ENCODE measurements at places on chromosomes 1 and 21.

GRCh38 chr1:1625404-1625775 lies 6.6 kb upstream of the MMP23B start:
- no peak for DNase-seq

GRCh38 chr1:117479086-117479485 lies 111.8 kb downstream of the MAN1A2 start:
- DNase-seq = no peak

DNA sequence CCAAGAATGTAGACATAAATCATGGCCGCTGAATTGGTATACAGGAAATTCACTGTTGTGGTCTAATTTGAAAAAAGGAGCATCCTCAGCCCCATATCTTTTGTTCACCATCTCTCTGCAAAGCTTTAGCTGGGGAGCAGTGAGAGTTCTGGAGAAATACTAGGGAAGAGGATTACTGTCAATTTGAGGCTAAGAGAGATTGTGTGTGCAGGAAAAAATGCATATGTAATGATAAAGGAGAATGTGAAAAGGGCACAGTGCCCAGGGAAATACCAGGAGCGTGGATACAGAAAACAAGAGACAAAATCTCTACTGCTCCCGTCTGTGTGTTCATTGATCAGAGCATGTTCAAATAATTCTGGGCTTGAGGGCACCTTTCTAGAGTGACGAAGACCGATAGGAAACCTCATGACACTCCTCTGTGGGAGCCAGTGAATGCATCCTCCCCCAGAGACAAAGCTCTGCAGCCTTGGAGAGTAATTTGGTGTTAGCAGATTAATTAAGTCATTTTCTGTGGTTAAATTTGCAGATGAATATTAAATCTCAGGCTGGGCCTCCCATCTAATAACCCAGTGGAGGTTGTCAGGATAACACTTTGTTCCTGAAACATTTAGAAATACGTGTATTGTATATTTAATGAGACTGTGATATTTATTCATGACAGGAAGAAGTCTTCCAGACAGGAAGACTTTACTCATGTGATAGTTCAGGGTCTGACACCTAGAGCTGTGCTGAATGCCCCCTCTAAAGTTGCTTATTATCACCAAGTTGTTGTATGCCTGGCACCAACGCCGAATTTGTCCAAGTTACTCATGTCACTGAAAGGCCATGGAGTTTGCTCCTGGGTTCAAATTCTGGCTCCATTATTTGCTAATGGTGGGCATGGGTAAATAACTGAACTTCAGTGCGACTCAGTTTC lies 287.3 kb upstream of the SGIP1 start:
- no peak for DNase-seq

DNA sequence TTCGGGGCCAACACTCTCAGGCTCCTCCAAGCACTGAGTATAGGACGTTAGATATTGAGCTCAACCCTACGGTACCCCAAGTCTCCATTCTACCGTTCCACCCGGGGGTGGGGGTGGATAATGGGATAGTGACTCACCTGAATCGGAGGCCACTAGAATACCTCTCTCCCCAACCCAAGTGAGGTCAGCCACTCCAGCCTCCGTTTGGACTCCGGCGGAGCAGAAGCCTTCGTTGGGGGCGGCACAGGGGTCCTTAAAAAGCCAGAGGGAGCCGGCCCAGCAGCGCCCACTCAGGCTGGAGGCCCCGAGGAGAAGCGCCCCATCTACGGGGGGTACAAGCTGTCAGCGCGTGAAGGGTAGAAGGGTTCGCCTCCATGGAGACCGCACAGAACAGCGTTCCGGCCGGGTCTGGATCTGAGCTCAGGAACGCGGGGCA lies 556 bp downstream of the WDR77 start:
- DNase-seq = peak; percentile 16

- no peak for DNase-seq
Measured at GRCh38 chr1:211174375-211174774, 40.4 kb upstream of the KCNH1 start.

- DNase-seq = no peak
Measured at GRCh38 chr1:10498231-10498630, 23.5 kb downstream of the PEX14 start.

- DNase-seq = no peak
Measured at GRCh38 chr1:59595774-59596173, 219.0 kb upstream of the HOOK1 start.

DNA sequence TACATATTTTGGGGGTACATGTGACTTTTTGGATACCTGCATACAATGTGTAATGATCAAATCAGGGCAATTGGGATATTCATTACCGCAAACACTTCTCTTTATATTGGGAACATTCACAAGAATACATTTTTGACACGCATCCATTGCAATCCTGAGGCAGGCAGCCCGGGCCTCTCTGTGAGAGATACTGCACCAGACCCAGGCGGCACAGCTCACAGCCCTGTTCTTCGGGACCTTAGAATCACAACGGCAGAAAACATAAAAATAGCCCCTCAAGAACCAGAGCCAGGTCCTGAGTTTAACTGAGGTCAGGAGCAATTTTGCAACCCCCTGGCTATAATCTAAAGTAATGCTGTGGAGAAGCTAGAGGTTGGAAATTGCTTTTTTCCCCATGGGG lies 90.8 kb upstream of the PGBD5 start:
- no peak for DNase-seq

- DNase-seq = no peak
Measured at GRCh38 chr1:241330619-241331327, 26.2 kb downstream of the RGS7 start.

DNA sequence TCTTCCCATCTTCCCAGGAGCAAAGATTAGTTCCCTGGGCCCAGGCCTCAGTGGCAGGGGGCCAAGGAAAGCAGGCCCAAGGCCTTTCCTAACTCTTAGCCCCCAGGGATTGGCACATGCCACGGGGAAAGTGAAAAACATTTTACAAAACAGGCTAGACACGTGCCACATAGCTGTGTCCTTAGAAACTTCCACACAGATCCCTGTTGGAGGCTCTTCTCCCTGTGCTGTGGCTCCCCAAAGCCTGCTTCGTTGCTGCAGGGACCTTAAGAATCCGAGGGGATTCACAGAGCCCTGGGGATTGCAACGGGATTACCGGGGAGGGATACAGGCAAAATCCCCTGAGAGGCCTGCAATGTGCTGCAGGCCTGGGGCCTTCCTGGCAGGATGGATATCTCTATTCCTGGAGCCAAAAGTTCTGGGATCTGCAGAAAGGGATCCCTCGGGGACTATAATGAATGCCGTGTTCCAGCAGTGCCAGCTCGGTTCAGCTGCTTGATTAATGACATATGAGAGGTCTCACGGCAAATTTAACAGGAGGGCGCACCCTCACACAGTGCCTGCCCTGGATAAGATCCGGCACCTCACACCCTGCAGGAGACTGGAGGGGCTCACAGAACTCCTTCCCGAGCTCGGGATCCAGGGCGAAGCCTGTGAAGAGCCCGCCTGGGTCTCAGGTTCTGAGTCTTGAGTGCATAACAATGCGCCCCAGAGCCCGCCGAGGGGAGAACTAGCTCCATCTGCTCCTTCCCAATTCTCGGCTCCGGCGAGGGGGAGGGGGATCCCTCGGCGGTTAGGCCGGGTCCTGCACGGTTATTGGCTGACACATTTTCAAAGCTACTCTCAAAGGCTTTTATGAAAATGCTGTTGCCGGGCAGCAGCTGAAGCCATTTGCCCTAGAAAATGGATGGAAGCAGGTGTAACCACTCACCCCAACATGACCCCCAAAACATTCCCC lies 15.3 kb upstream of the RGS8 start:
- DNase-seq = no peak

- DNase-seq = no peak
Measured at GRCh38 chr1:154418062-154418921, 13.1 kb downstream of the IL6R start.

- DNase-seq = no peak
Measured at GRCh38 chr1:13593511-13594131, 10.0 kb downstream of the PDPN start.

GRCh38 chr1:201946224-201946908 lies at the start of gene LMOD1:
LMOD1 (minus strand) TSS chr1:201946548; CDS start chr1:201946340, 208 bp downstream.
- DNase-seq = no peak

DNA sequence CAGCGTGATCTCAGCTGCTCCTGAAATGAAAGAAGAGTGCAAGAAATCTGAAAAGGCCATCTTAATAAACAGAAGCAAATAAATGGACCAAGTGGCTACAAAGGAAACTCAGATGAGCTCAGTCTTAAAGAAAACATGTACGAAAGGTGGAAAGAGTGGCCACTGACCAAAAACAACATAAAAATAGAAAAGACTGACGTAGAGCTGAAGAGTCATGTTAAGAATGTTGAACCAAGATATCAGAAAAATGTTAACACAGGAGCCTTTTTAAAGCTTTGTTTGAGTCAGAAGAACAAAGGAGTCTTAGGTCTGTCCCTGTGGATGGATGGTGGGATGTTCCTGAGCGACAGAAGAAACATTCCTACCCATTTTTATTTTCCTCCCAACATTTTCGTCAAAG lies 30.8 kb upstream of the ZNF648 start:
- no peak for DNase-seq

- DNase-seq = no peak
Measured at GRCh38 chr1:58763214-58763613, 20.6 kb downstream of the JUN start.

GRCh38 chr1:12063141-12064072 lies at the start of gene TNFRSF8:
TNFRSF8 (plus strand) TSS chr1:12063303; CDS start chr1:12063599, 296 bp downstream.
- peak; percentile 42 for DNase-seq

GRCh38 chr1:102891868-102892625 lies 216.3 kb downstream of the COL11A1 start:
- DNase-seq = no peak

DNA sequence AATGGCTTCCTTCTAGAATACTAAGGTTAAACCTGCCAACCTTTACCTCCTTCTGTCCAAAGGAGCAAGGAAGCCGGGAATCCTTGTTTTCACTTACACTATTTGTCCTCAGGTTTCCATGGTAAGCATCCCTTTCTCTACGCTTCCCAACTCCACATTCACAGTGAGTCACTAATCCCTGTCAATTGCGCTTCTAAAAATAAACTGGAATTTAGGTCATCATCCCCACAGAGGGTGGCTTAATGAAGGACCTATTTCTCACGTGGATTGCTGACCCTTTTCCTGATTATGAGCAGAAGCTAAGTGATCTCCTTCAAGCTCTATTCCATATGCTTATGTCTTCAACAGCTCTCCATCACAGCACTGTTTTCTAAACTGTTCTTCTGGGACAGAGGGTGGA lies 39.9 kb upstream of the ABCA4 start:
- DNase-seq = no peak

All from activated CD4-positive, alpha-beta T cell treated with anti-CD3 and anti-CD28 coated beads for 24 hours (primary cell).